Stimulated activated naive CD8-positive, alpha-beta T cell treated with anti-CD3 and anti-CD28 coated beads, Interleukin-15, Interleukin-2, amounts not matched to agents 100 U/mL and 50 U/mL, for 24 hours (primary cell): ENCODE measurements at places on chromosomes 5 and 9.

GRCh38 chr9:108056084-108056804 lies 566.7 kb upstream of the KLF4 start:
- DNase-seq, result no peak

DNA sequence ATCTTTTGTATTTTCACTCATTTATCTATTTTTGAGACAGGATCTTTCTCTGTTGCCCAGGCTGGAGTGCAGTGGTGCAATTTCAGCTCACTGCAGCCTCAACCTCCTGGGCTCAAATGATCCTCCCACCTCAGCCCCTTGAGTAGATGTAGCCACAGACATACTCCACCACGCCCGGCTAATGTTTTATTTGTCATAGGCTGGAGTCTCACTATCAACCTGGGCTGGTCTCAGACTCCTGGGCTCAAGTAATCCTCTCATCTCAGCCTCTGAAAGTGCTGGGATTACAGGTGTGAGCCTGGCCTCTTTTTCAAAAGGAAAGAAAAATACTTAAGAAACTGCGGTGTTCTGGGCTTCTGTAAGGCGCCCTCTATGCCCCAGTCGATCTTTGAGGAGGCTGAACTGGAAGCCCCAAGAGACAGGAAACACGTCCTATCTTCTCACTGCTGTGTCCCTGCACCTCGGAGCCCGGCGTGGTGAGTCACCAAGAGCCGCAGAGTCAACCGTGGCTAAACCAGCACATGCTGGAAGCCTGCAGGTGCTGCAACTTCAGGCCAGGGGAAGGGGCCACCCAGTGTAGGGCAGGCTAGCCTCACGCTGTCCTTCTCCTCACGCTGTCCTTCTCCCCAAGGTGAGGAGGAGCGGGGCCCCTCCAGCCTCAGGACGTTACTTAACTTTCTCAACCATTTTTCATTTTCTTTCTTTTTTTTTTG lies 15.2 kb upstream of the LHX3 start:
- DNase-seq, result no peak

DNA sequence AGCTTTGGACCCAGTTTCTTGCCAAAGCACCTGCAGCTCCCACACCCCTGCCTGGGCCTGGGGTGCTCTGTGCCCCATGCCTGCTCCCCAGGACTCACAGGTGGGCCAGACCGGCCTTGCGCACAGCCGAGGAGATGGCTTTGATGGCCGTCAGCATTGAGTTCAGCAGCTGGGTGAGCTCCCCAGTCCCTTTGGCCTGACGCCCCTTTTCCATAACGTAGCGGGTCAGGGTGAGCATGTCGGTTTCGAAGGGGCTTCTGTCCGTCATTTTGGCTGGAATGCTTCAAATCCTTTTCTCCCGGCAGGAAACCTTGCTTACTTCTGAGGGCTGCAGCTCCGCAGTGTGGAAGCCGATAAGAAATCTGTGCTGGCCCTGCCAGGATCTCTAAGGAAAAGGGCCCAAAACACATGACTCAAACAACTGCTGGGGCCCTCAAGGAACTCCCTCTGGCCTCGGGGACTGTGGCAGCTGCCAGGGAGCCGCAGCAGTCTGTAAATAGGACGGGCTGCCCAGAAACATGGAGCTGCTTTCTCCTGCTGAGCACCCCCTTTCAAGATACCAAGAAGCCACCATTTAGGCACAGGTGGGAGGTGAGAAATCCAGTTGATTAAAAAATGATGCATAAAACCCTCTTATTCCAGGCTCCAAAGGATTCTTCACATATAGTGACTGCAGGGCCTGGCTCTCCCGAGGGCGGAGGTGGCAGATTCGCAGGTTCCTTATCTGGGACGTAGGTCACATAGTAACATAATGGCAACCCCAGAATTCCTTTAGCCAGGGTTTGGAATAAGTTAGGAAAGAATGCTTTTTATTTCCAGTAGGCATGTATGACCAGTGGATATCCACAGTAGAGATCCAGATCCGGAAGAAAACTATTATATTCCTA lies at the start of gene FBP2:
TSS of gene FBP2 (minus strand) at position 366 of the 887 bp plus-strand sequence. CDS start at position 268, 98 bp downstream.
- no peak for DNase-seq

GRCh38 chr9:76626141-76626540 lies 138.1 kb upstream of the PCA3 start:
- no peak for DNase-seq

GRCh38 chr9:36008774-36009300 lies 27.9 kb upstream of the RECK start:
- peak; percentile 64 for DNase-seq

DNA sequence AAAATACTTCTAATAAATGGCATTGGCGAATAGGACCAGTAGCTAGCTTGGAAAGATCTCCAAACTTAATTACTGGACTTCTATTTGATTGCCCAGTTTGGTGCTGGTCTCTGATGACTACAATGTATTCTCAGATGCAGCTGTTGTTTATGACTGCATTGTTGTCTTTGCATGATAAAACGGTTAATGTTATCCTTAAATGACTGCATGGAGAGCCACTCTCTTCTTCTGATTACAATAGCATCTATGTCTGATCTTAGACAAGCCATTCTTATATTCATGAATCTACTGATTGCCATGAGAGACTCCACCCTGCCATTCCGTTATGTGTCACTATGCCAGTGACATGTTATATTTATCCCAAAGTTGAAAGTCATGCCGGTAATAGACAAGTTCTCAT lies 42.9 kb upstream of the ERBIN start:
- DNase-seq, result no peak

GRCh38 chr9:74773886-74774479 lies 113.7 kb downstream of the TRPM6 start:
- peak; percentile 68 for DNase-seq

- no peak for DNase-seq
Measured at GRCh38 chr5:160260006-160260775, 30.9 kb downstream of the FABP6 start.

DNA sequence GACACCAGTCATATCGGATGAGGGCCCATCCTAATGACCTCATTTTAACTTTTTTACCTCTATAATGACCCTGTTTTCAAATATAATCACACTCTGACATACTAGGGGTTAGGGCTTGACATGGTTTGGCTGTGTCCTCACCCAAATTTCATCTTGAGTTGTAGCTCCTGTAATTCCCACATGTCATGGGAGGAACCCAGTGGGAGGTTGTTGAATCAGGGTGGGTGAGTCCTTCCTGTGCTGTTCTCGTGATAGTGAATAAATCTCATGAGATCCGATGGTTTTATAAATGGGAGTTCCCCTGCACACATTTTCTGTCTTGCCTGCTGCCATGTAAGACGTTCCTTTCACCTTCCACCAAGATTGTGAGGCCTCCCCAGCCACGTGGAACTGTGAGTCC lies 71.8 kb downstream of the THBS4 start:
- no peak for DNase-seq

- peak; percentile 52 for DNase-seq
Measured at GRCh38 chr5:80140496-80140895, 105.3 kb downstream of the THBS4 start.

DNA sequence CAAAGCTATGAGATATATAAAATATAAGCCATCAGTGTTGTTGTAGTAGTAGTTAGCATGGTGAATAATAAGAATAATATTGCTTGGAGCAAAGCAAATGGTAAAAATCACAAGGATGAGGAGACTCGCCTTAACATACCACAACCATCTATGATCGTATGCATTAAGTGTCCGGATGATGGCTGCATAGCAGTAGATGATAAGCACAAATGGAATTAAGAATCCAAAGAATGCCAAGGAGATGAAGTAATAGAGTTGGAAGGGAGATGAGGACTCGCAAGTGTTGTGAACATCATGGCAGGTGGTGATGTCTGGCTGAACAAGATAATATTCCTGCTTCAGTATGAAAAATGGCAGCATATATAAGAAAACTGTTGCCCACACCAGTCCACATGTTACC lies 5.5 kb downstream of the F2RL2 start:
- DNase-seq, result no peak

DNA sequence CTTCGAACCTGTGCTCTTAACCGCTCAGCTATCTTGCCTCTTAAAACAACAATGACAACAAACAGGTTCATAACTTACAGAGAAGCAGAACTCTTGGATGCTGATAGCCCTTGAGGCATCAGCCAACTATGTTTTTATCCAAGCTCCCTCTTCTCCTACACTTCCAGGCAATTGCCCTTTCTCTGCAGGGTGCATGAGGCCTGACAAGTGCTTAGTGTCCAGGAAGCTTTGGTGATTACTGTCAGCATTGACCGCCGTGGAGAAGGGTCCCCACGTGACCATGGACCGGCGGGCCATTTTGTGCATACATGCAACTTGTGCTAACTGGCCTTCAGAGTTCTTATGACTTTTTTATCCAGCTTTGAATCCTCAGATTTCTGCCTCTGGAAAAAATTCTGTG lies 71.2 kb downstream of the ADCY2 start:
- DNase-seq, result no peak

DNA sequence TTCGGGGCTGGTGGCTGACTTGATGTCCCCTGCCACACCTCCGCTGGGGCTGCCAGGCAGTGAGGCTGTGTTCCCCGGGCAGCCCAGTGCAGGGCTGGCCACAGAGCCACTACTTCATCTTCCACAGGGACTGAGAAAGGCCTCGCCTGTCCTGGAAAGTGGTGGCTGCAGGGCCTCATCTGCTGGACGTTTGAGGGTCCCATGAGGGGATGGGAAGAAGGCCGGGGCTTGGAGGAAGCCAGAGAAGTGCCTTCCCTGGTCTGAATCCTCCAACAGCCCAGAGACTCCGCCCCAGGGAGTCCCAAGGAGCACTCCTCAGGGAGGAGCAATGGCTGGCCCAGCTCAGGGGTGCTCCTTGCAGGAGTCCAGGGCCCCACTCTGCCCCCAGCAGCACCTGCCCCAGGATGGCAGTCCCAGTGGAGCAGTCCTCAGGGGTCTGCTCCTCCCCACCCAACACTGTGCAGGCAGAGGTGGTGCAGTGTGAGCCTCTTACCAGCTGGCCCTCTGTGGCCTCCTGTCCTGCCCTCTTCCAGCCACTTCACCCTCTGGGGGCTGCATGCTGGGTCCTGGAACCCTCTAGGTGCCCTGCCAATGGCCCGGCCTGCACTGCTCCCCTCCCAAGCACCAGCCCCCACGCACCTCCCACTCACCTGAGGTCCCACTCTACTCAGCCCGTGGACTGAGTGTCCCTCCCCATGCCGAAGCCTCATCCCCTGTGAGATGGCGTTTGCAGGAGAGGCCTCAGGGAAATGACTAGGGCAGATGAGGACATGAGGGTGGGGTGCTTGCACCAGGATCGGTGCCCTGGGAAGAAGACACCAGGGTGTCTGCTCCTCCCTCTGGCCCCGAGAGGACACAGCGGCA lies 47.3 kb upstream of the COL5A1 start:
- DNase-seq, result no peak

DNA sequence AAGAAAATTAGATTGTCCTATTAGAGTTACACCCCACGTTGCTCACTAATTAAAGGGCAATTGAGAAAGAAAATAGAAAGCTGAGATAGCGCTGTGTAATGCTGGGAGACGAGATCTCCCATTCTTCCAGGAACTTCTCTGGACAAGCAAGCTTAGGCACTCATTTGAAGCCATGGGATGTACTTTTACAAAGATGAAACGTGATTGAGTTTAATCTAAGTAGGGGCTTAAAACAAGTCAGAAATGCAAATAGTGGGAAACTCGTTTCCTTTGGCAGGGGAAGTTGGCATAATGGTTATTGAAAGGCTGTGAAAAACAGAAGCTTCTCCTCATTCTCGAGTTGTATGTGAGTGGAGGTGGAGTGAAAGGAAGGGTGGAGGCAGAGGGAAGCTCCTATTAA lies 3.7 kb downstream of the PRDM6 start:
- no peak for DNase-seq

GRCh38 chr5:83172655-83173054 lies 95.3 kb downstream of the XRCC4 start:
- no peak for DNase-seq

DNA sequence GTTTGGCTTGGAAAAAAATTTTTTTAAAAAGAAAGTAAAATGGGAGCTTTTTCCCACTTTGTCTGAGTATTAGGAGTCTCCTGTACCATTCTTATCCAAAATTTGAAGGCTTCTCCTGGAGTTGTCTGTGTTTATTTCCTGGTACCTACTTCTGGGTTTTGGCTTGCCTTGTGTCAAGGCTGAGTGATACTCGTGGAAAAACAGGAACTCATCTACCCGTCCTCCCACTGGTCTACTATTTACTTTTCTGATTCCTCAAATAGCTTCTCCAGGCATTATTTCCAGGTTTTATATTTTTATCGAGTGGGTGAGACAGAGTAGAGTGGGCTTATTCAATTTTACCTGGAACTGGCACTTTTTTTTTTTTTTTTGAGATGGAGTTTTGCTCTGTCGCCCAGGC lies 99.4 kb downstream of the RMI1 start:
- no peak for DNase-seq

DNA sequence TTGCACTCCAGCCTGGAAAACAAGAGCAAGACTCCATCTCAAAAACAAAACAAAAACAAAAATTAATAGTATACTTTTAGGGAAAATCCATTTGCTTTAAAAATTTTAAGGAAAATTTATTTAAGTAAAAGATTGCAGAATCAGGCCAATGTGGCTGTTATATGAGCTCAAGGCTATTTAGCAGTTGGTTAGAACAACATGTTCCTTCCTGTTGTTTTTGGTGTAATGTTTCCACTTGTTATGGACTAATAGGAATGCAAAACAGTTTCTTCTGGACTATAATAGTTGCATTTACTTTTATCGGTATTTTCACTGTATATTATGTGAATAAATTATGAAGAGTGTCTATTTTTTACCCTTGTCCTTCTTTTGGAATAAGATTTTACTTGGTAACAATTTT lies 3.0 kb upstream of the CDC42SE2 start:
- DNase-seq, result no peak

DNA sequence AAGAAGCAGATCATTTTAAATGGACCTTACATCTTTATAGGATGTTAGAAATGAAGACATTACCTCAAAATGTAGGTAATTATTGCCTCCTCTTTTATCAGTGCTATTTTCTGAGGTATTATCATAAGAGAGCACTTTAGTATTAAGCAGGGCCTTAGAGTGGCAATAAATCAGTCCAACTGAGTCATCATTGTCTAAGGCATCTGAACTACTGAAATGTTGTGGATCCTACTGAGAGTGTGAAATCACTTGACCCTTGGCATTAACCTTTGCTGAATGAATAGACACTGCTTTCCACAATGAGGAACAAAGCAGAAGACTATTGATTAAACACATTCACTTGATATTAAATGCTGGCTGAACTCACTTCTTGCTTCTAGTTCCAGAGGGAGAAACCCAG lies 224.6 kb upstream of the ARRDC3 start:
- no peak for DNase-seq

DNA sequence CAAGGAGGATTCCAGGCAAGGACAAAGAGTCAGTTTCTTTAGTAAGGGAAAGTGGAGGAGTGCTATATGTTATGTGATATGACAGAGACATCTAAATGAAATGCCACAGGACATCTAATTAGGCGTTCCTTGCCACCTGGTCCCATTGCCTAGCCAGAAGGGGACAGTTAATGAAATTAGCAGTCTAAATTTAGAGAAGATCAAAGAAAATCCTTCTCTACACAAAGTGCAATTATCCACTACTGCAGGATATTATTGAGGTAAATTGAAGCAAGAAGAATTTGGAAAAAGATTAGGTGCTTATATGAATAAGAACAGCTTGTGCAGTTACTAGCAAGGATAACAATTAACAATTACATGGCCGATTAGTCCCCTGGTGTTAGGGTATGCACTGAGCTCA lies 495.3 kb upstream of the NMUR2 start:
- DNase-seq, result no peak
